ENCODE measurements at places on chromosomes 1 and 21.
A peak's percentile ranks its signal among the peaks of the same experiment; 100 is the strongest.

- DNase-seq = peak; percentile 28
Observed at GRCh38 chr1:94092210-94092613, 28.7 kb downstream of the ABCA4 start.

DNA sequence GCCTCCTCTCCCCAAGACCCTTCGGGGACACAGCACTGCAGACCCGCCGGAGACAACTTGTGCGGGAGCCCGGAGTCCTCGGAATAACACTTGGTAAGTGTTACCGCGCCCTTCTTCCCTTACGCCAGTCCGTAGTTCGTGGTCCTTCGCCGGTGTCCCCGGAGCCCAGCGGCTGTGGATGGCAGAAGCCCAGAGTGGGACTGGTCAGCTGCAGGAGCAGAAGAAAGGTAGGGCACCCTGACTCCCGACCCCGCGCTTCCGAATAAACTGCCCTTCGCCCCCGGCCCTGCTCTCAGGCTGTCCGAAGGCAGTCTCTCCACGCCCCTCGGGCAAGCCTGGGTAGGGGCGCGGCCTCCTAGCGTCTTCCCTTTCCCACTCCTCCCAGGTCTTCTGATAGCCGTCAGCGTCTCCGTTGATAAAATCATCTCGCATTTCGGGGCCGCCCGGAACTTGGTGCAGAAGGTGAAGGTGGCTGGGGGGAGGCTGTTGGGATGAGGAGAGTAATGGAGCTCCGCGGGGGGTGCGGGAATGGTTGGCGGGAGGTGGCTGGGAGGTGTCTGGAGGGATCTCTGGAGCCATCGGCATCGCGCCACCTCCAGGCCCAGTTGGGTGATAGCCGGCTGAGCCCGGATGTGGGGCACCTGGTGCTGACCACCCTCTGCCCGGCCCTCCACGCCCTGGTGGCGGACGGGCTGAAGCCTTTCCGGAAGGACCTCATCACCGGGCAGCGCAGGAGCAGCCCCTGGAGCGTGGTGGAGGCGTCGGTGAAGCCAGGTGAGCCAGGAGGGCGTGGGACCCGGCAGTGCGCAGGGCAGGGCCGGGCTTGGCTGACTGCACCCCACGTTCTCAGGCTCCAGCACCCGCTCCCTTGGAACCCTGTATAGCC is 4.3 kb downstream of the RUSC1 start:
- DNase-seq = no peak

DNA sequence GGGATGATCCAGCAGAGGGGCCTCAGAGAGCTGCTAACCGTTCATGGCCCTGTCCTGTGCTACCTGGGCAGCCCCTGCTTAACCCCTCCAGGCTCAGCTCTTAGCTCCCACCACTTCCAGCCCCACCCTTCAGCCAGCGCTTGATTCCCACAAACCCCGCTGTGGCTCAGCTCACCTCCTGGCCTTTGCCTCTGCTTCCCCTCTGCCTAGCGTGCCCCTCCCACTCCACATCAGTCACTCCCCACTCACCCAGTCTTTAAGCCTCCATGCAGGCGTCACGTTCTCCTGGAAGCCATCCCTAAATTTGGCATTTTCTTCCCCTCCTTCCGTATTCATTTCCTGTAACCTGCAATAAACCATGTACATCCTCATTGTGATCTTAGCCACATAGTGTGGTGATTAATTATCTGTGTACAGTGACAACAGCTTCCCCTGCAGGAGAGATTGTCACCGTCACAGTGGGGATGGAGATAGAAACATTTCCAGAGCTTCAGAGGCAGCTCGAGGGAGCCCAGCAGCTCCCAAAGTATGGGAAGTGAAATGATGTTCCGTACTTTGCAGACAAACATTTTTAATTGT is 65.5 kb downstream of the EPHB2 start:
- DNase-seq = no peak

GRCh38 chr1:28449904-28450303 is 55.9 kb upstream of the RCC1 start:
- no peak for DNase-seq

DNA sequence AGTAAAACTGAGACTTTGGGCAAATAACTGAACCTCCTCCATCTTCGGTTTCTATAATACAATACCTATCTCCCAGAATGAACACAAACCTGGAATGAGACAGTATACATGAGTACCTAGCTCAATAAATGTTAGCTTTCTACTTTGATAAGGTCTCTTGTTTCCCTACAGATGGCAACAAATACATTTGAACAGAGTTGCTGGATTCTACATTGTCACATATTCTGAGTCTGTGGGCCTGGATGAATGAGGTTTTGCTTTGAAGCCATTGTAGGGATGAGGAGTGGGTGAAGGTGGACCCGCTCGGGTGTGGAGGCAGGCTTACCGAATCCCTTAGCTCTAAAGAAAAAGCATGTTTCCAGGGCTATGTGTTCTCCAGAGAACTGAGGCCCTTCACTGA is 13.9 kb upstream of the FYB2 start:
- no peak for DNase-seq

DNA sequence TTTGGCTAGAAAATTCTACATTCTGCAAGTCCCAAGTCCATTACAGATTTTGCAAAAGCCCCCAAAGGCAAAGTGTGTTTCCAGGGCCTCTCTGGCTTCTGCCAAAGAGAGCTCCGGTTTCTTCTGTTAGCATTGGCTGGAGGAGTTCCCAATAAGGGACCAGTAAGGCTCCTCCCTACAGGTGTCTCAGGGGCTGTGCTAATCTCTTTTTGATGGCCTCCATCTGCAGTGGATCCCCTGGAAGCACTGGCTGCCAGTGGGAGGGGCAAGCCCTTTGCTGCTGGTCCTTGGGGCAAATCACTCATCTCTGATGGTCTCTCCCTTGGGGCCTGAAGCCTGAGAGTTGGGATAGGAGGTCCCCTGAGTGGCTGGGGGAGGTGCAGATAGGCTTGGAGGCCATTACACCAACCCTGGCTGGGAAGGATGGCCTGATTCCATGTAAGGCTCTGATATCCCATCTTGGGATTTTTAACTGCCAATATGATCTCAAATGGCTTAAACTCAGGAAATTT is 89.1 kb upstream of the USP24 start:
- DNase-seq = no peak

GRCh38 chr1:165527251-165528007 is 16.4 kb upstream of the LRRC52 start:
- DNase-seq = no peak

DNA sequence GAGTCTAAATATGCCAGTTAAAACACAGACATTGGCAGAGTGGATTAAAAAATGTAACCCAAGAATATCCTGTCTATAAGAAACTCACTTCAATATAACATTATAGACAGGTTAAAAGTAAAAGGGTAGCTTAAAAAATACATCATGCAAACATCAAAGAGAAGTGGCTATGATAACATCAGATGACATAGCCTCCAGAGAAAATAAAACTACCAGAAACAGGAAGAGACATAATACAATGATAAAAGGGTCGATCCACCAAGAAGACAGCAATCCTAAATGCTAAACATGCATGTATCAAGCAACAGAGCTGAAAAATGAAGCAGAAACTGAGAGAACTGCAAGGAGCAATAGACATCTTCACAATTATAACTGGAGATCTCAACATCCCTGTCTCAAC is 190.2 kb upstream of the NR5A2 start:
- DNase-seq = no peak

GRCh38 chr1:150383631-150384324 is 19.8 kb downstream of the RPRD2 start:
- DNase-seq = no peak

GRCh38 chr1:234934611-234935033 is 194.0 kb downstream of the TOMM20 start:
- DNase-seq = peak; percentile 60

DNA sequence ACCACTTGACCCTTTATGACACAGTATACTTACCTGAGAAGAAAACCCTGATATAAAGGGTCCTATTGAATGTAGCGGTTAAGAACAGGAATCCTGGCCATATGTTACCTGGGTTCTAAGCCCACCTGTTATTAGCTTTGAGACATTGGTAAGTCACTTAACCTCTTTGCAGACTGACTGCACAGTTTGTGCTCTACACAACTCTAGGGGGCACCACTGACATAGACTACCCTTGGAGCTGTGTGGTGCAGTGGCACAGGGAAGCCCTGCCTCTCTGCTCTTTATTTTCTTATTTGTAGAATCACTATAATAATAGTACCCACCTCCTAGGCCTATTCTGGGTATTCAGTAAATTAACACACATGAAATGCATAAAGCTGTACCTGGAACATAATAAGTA is 165.6 kb downstream of the C1orf94 start:
- DNase-seq = no peak

GRCh38 chr1:172041742-172042141 is 200.4 kb downstream of the DNM3 start:
- DNase-seq = no peak

GRCh38 chr1:39491146-39491921 is at the start of gene BMP8A:
BMP8A (plus strand) TSS chr1:39491636; CDS start chr1:39491992, 356 bp downstream.
- peak; percentile 73 for DNase-seq

DNA sequence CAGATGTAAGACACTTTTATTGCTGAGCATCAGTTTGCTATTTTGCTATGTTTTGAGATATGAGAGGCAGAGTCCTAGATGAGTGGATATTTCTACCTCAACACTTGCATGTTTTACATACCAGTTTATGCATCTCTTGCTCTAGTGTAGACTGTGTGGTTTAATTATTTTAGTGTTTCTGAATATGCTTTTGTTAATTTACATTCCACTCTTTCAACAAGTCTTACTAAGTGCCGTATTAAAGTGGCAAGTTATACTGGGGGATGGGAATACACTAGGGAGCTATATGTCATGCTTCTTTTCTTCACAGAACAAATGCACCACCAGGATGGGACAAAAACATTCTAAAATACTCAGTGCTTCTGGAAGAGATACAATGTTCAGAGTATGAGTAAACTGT is 507.7 kb upstream of the PRMT6 start:
- no peak for DNase-seq

DNA sequence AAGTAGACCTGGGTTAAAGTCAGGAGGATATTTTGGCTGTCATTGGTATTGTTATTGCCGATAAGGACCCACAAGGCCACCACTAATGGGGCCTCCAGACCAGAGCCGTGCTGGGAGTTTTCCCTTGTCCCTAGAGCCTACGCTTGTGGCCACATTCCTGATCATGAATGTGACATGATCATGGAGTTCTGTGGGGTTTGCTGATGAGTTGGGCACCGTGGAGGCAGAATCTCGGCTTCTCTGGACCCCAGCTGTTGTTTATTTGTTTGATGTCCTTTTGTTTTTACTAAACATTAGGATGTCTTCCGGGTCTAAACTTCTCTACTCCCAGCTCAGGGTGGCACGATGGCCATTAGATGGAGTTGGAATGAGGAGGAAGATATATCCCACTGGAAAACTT is 74.9 kb upstream of the TMPRSS2 start:
- DNase-seq = no peak

DNA sequence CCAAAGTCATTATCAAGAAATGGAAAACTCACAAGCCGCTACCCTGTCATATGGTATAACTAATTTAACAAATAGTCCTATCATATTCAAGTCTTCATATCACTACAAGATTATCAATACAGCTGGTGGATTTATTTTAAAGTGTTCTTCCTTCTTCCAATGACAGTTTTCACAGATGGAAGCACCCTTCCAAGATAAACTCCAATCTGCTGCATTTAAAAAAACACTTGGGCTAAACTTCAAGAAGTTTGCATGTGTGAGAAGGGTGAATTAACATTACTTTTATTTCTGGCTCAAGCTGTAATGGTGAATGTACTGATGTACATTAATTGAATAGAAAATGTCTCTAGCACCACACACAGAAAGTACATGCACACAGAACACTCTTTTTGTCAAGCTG is 192.4 kb downstream of the DPYD start:
- DNase-seq = no peak

- no peak for DNase-seq
Observed at GRCh38 chr1:46203738-46204405, 738 bp downstream of the LURAP1 start.

- DNase-seq = no peak
Observed at GRCh38 chr1:24425922-24426321, 10.3 kb downstream of the NIPAL3 start.

DNA sequence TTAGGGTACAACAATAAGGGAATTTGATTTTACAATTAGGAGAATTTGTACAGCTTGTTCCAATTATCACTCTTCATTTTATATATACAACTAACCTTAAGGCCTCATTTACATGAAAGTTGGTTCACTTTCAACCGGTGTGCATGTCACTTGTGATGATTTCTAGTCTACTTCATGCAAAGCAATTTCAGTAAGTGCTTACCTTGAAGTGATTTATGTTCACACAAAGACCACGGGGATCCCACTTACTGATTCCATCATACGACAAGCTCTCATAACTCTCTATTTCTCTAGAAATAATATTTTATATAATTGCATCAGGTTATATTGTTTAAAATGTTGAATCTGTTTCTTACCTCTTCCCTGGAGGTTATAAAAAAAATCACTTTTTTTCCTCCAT is 100.3 kb upstream of the CHODL start:
- no peak for DNase-seq

DNA sequence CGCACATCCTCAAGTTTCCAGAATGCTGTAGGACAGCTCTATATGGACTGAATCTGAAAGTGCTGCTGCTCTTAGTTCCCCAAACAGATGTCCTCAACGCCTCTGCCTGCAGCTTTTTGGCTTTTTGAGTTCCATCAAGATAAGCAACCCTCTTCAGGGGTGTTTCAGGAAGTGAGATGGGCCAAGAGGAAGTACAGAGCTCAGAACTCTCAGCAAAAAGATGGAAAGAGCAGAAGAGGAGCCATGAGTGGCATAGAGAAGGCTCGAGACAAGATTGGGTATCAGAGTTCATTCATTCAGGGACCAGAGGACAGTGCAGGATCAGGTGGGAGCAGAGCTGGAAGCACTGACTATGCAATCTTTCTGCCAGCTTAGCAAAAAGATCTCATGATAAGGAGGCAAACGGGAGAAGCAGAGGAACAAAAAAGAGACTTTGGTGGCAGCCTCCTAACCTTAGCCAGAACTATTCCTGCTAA is at the start of the genes ADORA3 and TMIGD3:
ADORA3 (minus strand) TSS at position 49 of the 476 bp plus-strand sequence. CDS start 279 bp downstream, outside the sequence.
TMIGD3 (minus strand) TSS at position 49 of the 476 bp plus-strand sequence. CDS start 279 bp downstream, outside the sequence.
- DNase-seq = peak; percentile 44

- peak; percentile 55 for DNase-seq
Observed at GRCh38 chr1:228087771-228088251, 5.3 kb downstream of the ARF1 start.

Data from CD4-positive, alpha-beta T cell treated with Interleukin-15 for 1 hour (primary cell).